ENCODE measurements at places on chromosomes 1 and 21.

GRCh38 chr1:230609208-230609607 lies 33.1 kb upstream of the COG2 start:
- DNase-seq, result no peak

- no peak for DNase-seq
Observed at GRCh38 chr1:2300851-2301606, 72.9 kb downstream of the SKI start.

- DNase-seq, result no peak
Observed at GRCh38 chr1:4684864-4685522, 30.6 kb downstream of the AJAP1 start.

DNA sequence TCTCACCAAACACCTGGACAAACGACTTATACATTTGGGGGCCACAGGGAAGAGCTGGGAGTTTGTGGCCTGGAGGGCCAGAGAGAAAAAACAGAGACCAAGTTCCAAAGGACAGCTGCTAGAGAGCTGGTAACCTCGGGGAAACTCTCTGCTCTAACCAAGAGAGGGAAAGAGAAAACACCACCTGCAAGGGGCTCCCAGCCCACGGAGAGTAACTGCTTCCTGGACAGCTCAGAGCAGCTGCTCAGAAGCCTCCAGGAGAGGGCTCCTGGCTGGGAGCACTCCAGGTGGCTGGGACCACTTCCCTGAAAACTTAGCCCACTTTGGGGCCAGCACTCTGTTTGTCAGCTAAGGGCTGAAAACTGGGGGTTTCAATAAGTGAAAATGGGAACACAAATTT lies 154.8 kb upstream of the GRIK3 start:
- DNase-seq, result no peak

DNA sequence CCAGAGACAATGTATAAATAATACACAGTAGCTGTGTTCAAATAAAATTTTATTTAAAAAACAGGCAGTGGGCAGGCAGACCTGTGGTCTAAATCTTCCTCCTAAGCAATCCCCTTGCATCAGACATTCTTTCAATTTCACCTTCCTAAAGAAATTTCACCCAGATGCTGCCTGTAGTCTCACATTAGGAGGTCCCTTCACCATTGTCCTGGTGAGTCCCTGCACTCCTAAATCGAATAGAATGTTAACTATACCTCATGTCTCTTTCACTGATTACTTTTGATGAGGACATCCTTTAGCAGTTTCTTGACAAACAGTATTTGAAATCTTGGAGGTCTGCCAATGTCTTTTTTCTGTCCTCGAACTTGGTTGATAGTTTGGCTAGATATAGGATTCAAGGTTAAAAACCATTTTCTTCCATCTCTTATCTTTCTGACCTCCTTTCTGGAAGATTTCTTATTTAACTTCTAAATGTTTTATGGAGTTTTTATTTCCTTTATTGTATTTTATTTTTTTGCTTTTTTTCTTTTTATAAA lies 77.5 kb downstream of the LPGAT1 start:
- no peak for DNase-seq

GRCh38 chr1:26768755-26769154 lies 19.0 kb upstream of the PIGV start:
- DNase-seq, result no peak

- DNase-seq, result no peak
Observed at GRCh38 chr1:238474263-238474662, 583.5 kb upstream of the ZP4 start.

GRCh38 chr1:192104852-192105251 lies 53.4 kb upstream of the RGS18 start:
- no peak for DNase-seq

DNA sequence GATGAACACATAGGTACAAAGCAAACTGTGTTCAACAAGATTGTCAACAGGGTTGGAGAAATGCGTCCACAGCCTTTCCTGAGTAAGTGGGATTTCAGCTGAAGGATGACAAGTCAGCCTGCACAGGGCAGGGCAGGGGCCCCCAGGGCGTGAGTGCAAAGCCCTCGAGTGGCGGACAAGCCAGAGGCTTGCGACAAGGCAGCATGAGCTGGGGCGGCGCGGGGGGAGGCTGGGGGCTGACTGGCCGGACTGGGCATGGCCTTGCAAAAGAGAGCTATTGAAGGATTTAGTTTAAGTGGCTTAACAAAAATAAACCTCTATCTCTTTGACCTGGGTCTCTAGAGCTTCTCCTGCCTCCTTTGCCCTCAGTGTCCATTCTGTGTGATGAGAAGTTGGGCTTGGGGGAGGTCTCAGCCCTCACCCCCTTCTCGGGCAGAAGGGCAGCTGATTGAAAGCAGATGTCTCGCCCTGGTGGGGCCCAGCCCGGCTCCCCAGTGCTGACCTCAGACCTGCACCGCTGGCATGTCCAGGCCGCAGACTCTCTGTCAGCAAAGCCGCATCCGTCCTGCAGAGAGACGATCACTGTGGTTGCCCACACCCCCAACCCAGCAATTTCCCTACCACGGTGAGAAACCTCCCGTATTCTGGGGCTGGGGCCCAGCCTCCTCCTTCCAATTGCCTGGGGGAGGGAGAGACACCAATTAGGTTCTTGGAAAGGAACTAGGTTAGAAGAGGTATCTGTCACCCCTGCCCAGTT lies 24.3 kb upstream of the EPS8L3 start:
- no peak for DNase-seq

GRCh38 chr1:193358419-193358818 lies 172.0 kb upstream of the B3GALT2 start:
- no peak for DNase-seq

DNA sequence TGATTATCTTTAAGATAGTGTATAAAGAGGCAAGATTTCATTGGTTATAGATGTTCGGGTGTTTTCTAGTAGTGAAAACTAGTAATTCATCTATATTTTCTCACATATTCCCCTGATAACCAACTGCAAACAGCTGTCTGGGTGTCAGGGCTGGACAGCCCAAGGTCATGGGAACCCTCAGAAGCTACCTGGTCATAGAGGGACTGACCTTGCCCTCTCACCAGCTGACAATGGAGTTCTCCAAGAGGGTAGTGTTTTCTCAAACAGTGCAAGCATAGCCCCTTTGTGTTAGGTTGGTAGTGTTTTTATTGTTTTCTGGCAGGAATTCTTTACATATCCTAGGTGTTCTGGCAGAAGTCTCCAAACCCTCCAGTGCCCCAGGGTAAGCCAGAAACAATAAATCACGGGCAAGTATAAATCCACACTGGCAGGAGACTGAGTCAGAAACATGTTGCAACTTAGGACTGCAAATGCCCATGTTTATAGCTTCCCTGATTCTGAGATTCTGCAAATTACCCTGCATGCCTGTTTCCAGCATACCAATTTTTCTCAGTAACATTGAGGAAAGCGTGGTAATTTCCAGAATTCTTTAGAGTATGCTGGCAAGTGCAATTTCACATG lies 82.8 kb upstream of the ATP1A1 start:
- no peak for DNase-seq

DNA sequence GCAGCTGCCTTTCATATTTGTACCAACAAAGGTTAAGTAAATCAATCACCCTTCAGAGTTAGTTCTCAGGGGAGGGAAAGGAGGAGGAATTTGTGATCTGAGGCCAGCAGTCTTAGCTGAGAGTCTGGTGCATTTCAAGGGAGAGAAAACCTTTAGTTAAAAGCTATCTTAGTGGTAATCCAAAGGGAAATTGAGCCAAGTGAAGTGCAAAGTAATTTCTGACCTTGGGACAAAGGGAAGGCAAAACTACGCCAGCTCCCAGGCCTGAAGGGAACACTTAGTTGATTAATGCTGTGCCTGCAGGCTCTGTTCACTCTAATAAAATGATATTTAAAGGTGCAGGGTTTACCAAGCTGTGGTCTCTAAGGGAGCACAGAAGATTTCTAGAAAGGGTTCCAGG lies 23.1 kb upstream of the FMOD start:
- no peak for DNase-seq

DNA sequence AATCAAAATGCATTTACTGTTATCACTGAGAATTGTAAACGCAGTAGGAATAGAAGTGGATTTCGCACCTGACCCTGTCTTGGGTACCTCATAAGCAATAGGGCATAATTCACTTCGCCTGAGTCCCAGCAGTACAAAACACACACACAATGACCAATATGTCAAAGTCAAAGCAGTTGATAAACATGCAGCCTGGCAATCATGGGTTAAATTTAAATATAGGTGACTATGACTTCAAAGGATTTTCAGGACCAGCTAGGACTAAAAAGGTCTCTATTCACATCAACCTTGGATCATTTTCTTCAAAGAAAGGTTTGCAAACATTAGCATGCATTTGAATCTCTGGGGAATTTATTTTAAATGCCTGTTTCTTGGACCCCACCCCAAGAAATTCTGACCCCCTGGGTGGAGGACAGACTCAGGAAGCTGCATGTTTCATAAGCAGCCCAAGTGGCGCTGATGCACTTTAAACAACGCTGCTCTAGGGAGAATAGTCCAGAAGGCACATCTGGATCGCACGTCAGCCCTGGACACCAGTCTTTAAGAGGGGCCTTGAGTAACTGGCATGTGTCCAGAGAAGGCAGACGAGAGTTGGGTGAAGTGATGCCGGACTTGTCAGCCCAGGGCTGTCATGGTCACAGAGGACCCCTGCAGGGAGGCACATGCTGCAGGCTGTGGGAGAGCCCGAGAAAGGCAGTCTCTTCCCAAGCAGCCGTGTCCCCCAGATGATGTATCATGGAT lies 55.7 kb upstream of the EFHD2 start:
- DNase-seq, result no peak

DNA sequence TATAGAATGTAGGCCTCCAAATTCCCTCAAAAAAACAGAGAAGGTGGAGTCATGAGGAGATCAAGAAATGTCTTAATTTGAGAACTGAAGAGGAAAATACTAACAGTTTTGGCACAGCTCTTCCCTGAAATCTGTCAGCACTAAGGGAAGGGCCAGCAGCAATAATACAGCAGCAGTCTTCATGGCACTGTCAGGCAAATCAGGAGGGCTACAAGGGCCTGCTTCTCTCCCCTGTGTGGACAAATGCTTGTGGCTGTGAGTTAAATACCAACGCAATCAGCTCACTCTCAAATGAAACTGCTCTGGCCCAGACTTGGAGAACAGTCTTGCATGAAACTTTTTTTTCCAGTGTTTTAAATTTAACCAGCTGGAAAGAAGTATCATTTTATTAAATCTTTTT lies 20.5 kb upstream of the CNN3 start:
- no peak for DNase-seq

DNA sequence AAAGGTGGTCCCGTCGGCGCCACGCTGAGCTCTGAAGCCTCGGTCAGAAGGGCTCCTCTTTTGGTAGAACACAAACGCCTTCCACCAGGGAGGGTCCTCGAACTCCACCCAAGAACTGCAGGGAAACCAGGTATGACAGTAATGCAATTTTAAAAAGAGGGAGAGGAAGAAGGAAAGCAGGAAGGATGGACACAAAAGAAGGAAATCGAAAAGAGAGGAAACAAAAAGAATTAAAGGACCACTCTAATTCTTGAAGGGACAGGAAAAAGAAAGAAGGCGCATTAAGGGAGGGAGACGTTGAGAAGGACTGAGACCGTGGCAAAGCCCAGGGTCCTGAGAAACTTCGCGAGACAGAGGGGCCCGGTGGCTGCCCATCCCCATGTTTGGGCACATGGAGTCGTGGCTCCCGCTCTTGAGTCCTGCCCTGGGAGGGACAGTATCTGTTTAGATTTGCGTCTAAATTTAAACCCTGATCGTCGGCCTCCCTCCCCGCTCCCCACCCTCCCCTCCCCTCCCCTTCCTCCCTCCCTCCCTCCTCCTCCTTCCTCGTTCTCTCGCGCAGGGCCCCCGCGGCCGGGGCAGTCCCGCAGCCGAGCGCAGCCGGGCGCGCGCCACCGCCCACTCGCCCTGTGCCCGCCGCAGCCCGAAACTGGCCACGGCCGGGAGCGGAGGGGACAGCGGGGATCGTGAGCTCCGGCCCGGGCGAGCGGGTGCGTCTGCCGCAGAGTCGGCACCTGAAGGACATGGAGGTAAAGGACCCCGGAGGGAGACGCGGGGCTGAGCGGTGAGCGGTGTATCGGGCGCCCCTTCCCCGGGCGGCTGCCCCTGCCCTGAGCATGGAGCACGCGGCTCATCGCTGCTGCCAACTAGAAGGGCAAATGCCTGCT lies at the start of gene RCSD1:
RCSD1 (plus strand) TSS at position 552 of the 887 bp plus-strand sequence; CDS start at position 744, 192 bp downstream.
- DNase-seq, result no peak

- no peak for DNase-seq
Observed at GRCh38 chr21:44542716-44543115, 2.7 kb upstream of the KRTAP10-1 start.

Measured in substantia nigra (tissue), 51 donors.